ENCODE measurements at places on chromosomes 12 and 14.

GRCh38 chr14:60720962-60721325 is 3.2 kb downstream of the SIX4 start:
- no peak for DNase-seq

DNA sequence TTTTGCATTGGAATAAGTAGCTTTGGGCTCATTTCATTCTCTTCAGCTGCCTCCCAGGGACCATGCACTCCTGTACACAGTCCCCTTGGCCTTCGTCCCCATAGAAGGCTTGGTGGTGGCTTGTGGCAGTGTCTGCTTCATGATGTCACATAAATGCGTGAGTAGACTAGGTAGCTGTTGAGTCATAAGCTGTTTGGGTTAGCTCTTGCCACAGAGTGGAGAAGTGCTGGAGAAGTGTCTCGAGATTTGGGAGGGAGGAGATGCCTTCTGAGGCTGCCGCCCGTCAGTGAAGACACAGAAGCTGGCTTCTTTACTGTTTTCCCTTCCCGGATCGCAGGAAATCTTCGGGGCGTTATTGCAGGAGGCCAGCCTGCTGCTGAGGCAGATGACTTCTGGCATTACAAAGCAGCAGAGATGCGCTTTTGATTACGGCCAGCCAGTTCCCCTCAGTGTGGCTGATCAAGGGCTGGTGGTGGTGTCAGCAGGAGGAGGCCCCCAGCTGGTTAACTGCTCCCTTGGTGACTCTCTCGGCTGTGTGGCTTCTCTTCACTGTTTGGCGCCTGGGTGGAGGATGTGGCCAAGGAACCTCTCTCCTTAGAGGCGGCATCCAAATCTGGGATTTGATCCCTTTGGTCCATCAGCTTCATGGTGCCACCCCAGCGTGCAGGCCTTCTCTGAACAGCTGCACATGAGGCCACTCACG is 67.6 kb downstream of the AACS start:
- DNase-seq, result no peak

DNA sequence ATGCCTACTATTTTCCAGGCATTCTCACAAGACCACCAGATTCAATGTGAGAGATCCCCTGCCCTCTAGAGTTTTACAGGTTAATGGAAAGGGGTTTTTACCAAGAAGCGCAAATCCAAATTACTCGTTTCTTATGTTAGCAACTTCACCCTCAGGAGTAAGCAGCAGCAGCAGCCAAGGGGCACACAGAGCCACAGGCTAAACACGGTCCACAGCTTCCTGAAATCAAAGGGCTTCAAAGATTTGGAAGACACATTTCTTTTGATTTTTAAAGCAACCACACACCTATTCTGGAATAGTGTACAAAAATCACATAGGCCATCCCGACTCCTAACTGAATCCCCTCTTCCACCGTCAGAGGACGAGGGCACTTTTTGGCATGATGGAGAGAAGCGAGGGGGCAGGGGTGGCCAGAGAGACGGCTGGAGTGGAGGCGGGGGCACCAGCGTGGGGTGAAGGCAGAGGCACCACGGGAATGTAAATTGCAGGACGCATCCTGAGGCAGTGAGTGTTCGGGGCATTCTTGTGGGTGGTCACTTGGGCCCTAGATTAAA is 107.0 kb downstream of the ARF6 start:
- no peak for DNase-seq

GRCh38 chr12:4392223-4392742 is 12.8 kb upstream of the FGF23 start:
- no peak for DNase-seq

DNA sequence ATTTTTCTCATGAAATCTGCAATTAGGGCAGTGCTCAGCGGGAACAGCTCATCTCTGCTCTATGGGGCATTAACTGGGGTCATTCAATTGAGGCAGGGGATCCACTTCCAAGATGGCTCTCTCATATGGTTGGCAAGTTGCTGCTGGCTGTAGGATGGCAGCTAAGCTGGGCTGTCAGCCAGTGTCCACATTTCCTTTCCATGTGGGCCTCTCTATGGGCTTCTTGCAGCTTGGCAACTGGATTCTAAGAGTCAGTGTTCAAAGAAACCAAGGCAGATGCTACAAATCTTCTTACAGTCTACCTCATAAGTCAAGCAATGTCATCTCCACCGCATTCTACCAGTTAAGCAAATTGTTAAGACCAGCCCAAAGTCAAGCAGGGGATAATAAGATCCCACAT is 50.3 kb upstream of the TMCC3 start:
- no peak for DNase-seq

DNA sequence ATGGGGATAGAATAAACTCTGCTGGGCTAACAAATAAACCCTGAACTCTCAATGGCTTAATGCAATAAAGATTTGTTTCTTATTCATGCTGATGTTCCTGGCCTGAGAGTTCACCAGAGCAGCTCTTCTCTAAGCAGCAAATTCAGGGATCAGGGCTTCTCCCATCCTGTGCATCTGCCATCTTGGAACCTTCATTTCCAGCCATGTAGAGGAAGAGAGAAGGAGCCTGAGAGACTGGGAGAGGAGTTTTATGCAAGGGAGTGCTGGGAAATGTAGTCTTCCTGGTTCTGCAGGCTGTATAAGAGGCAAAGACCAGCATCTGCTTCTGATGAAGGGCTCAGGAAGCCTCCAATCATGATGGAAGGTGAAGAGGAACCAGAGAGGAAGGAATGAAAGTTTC is 20.6 kb upstream of the APOLD1 start:
- no peak for DNase-seq

- no peak for DNase-seq
These were observed 115.5 kb downstream of the DYRK2 start for GRCh38 chr12:67764055-67764454.

DNA sequence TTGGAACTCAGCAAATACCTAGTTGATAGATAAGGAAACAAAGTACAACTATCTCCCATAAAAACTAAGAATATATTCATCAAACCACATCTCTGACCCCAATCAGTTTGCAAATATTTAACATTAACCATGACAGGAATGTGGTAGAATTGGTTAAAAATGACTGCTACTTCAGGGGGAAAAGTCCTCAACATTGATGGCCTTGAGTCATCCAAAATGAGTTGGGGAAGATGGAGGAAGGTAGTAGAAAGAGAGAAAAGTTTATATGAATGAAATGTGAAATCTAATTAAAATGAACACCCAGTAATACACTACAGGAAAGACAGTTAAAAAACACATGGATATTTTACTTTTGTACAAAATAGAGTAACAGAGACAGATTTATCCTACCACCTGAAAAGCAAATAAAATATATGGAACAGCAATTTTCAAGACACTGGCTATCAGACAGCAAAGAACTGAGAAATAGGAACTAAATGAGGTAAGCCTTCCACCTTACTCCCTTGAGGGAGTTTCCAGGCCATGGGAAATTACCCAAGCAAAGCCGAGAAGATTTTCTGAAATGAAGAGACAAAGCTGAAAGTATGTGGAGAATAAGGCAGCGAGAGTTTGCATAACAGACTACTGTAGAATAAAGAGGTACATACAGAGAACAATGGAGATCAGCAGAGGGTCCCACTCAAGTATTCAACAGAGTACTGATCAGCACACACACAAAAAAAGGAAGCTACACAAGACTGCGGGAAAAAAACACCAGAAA is 49.6 kb downstream of the TC2N start:
- DNase-seq, result no peak

DNA sequence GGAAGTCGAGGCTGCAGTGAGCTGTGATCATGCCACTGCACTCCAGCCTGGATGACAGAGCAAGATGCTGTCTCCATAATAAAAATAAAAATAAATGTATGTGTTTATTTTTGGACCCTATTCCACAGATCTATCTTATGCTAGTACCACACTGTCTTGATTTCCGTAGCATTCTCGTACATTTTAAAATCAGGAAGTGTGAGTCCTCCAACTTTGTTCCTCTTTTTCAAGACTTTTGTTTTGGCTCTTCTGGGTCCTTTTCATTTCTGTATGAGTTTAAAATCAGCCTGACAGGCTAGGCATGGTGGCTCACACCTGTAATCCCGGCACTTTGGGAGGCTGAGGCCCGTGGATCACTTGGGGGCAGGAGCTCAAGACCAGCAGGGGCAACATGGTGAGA is 25.8 kb downstream of the DAO start:
- DNase-seq, result no peak

GRCh38 chr12:99372257-99372920 is 275.2 kb upstream of the GARIN6 start:
- no peak for DNase-seq

DNA sequence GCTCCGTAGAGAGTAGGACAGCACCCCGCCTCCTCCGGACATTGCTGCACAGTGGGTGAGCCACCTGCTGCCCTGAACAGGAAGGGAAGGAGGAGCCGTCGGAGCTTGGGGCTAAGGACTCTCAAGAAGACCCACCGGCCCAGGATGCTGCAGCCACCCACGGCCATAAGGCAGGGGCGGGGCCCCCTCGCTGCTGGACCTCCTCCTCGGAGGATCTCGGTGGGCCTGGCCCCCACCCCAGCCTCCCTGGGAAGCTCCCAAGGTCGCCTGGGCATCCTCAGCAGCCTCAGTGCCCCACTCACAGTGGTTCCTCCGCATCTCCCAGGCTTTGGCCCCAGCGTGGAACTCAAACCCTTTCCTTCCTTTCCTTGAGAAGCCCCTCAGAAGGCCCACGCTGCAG is 68.6 kb upstream of the DIO3 start:
- no peak for DNase-seq

DNA sequence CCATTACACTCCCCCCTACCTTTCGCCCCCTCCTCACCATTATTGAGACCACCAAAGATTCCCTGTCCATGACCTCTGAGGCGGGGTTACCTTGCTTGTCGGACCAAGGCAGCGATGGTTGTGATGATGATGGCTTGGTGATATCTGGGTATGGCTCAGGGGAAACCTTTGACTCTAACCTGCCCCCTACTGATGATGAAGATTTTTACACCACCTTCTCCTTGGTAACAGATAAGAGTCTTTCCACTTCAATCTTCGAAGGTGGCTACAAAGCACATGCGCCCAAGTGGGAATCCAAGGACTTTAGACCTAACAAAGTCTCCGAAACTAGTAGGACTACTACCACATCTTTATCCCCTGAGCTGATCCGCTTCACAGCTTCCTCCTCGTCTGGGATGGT is 350.2 kb downstream of the DIO2 start:
- DNase-seq, result no peak

DNA sequence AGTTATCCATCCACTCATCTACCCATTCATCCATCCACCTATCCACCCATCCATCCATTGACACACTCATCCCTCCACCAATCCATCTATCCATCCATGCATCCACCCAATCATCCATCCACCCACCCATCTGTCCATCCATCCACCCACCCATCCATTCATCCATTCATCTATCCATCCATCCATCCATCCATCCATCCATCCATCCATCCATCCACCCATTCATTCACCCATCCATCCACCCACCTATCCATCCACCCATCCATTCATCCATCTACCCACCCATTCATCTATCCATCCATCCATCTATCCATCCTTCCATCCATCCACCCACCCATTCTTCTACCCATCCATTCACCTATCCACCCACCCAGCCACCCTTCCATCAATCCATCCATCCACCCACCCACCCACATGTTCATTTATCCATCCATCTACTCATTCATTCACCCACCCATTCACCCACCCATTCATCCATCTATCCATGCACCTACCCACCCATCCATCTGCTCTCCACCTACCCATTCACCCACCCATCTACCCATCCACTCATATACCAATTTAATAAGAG is 193.8 kb upstream of the ARID2 start:
- DNase-seq, result no peak

GRCh38 chr12:125797421-125798175 is 732.4 kb downstream of the AACS start:
- no peak for DNase-seq

DNA sequence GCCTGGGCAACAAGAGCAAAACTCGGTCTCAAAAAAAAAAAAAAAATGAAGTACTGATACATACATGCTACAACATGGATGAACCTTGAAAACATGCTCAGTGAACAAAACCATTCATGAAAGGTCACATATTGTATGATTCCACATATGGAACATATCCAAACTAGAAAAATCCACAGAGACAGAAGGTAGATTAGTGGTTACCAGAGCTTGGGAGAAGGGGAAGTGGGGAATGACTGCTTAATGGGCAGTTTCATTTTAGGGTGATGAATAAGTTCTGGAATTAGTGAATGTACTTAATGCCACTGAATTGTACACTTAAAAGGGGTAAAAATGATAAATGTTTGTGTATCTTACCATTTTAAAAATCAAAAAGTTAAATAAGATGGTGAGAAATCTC is 2.7 kb downstream of the ITGB7 start:
- no peak for DNase-seq

DNA sequence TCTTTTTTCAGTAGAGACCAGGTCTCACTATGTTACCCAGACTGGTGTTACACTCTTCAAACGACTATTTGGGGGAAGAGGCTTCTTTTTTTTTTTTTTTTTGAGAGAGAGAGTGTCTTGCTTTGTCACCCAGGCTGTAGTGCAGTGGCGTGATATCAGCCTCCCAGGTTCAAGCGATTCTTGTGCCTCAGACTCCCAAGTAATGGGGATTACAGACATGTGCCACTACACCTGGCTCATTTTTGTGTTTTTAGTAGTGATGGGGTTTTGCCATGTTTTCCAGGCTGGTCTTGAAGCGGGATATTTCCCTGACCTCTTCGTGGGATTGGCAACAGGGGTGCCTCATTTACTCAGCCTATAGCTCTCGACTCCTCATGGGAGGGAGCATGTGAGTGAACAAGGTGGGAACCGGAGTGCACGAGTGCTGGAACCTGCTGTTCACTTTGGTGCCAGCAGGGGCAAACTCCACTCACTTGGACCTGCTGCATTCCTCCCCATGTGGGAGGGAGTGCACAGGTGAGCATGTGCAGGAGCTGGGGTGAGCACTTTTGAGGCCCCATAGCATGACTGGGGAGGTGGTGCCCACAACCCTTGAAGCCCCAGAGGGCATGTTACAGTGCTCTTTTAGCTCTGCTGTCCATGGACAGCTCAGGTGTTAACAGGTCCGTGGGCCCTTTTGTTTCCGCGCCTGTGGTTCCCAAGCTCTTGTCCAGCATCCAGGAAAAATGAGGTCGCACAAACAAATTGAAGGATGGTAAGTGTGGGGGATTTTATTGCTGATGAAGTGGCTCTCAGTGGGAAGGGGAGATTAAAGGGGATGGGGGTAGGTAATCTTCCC is 79.1 kb upstream of the HECTD1 start:
- DNase-seq, result peak; percentile 7

GRCh38 chr14:54343272-54344121 is 53.3 kb upstream of the CDKN3 start:
- no peak for DNase-seq

GRCh38 chr12:14874882-14875281 is 10.8 kb downstream of the MGP start:
- DNase-seq, result no peak

DNA sequence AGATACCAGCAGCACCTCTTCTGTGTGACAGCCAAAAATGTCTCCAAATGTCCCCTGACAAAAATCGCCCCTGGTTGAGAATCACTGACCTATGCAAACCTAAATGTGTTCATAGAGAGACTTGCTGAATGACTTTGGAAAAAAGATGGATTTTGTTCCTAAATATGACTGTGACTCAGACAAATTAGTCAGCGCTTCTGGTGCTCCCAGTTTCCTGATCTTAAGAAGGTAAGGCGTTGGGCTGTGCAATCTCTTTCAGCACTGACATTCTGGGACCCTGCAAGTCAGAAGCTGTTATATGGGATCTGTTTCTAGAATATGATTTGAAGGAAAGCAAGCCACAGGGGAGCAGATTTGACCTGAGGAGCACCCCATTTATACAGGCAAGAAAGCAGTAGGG is 90.6 kb upstream of the PWP1 start:
- no peak for DNase-seq

Measured in T follicular helper cell (primary cell).